Right forelimb (tissue), 1 donor: ENCODE measurements at places on chromosomes 12 and 14.

DNA sequence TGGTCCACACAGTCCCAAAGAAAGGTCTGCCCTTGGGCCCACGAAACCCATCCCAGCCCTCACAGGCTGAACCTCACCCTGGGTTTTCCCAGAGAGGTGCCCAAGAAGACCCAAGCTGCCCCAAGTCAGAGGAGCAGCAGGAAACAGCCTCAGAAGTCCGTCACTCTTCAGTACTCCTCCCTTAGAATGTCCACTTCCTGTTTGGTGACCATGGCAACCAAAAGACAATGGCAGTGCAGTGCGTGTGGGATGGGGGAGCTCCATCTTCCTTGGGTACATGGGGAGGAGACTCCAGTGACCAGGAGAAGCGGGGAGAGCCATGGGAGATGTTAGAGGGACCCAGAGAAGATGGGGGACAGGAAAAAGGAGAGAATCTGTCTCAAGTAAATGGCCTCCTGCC is 11.3 kb downstream of the SELPLG start:
- no peak for DNase-seq

GRCh38 chr14:87497301-87497700 is 495.7 kb downstream of the GALC start:
- no peak for DNase-seq

DNA sequence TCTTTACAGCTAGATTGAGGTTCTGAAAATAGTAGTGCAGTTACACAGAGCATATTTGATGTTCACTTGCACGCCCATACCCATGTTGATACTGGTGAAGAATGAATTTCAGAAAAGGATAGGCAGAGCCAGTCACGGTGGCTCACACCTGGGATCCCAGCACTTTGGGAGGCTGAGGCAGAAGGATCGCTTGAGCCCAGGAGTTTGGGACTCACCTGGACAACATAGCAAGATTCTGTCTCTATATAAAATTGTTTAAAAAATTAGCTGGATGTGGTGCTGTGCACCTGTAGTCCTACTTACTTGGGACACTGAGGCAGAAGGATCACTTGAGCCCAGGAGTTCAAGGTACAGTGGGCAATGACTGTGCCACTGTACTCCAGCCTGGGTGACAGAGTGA is 56.6 kb downstream of the MDM2 start:
- DNase-seq = no peak

GRCh38 chr14:90239139-90239538 is 17.2 kb upstream of the PSMC1 start:
- DNase-seq = no peak

- no peak for DNase-seq
Measured at GRCh38 chr12:66944365-66944764, 265.5 kb upstream of the GRIP1 start.

DNA sequence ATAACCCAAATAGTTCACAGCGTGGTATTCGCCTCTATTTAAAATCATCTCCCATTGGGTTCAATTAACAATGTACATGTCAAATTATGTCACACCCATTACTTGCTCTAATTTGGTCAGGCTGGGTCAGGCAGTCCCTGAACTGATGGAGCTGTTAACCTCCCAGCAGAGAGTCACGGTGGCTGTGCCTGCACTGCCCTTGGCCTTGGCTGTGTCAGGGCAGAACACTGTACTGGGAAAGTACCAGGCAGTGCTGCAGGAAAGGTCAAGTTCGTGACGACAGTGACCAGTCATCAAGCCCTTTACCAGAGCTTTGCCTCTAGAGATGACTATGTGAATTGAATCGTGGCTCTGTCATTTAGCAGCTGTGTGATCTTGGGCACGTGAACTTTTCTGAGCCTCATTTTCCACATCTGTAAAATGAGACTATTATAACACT is 100.0 kb downstream of the ARF6 start:
- no peak for DNase-seq

GRCh38 chr14:70770490-70770889 is 38.8 kb downstream of the MAP3K9 start:
- no peak for DNase-seq

DNA sequence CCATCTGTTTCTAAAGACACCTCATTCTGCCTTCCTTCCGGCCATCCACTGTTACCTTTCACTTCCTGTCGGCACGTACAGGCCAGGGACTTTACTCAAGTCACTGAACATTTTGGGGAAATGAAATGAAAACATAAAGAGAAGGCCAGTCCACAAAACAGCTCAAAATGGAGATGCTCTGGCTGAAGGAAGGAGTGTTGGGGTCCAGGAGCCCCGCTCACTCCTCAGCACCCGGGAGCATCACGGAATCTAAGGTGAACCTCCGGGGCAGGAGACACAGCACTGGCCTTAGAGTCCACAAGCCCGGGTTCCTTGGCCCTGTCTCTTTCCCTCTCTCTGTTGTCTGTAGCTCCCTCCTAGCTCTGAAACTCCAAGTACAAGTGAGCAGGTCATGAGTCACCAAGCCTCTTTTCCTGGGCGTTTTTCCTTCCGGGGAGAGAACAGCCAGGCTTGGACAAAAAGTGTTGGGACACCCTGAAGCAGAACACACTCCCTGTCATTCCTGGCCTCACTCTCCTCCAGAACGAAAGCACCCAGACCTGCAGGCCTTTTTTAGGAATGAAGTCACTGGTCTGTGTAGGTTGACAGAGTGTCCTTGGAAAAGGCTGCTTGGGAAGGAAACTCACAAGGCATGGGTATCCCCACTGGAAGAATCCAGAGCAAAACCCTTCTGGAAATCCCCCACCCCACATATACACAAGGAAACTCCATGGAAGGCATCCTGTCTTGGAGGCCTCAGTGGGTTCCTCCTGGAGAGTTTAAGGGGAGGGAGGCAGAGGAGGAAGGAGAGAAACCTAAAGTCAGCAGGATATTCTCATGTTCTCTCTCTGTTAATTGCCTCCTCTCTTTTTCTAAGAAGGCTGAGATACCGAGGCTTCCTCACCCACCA is 245.3 kb downstream of the ZFP36L1 start:
- no peak for DNase-seq

DNA sequence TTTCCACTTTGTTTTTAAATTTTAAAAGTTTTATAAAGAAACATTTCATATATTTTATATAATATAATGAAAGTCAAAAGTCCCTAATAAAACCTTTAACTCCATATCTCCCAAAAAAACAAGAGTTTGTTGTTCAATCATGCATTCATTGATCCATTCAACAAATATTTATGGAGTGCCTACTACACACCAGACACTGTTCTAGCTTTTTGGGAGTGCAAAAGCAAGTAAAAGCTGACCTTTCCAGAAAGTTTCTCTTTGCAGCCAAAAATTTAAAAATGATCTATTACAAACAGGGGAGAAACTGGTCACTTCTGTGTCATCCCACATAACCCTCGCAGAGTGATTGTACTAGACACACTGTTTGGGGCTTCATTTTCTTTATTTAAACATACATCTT is 740.0 kb upstream of the TBX3 start:
- DNase-seq = no peak

- DNase-seq = no peak
Measured at GRCh38 chr12:54261815-54262402, 18.0 kb downstream of the CBX5 start.

DNA sequence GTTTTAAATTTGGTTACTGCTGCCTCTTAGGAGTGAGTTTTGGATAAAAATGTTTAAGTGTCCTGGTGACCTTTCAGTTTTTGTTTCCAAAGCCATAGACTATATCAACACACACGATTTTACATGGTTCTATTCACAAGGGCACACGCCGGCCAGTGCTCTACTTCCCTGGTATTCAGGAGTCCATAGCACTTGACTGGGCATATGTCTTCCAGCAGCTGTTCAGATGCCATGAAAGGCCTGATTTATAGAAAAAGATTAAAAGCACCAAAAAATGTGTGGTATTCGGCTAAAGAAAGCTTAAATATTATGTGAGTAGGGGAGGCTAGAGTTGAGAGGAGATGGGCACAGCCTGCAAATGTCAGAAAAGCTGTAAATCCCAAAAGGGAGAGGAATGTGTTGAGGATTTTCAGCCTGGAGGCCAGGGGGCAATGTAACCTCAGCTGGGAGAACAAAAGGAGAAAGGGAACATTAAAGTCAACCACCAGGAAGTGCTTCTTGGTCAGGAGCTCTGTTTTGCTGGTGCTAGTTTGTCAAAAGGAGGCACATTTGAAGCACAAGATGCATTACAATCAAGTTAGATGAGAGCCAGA is 478.4 kb downstream of the RAD51B start:
- no peak for DNase-seq
